ENCODE measurements at places on chromosomes 4 and X.

- no peak for DNase-seq
These were observed 31.4 kb upstream of the JAKMIP1 start for GRCh38 chr4:6231663-6232165.

DNA sequence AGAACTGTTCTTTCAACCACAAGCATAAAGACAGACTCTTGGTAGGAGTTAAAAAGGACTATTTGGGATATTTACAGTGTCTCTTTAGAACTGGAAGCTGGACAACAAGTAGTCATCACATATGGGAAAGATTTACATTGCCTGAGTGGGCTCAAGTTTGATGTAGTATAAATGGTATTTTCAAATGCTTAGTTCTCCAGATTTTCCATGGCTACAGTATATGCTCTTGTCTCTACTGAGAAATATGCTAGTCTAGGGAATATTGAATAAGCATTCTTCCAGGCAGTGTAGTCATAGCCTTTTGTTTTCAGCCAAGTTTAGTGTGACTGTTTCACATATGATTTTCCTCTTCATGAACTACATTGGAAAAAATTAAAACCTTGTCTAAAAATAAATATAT lies 315.6 kb downstream of the ARHGAP24 start:
- DNase-seq: no peak

DNA sequence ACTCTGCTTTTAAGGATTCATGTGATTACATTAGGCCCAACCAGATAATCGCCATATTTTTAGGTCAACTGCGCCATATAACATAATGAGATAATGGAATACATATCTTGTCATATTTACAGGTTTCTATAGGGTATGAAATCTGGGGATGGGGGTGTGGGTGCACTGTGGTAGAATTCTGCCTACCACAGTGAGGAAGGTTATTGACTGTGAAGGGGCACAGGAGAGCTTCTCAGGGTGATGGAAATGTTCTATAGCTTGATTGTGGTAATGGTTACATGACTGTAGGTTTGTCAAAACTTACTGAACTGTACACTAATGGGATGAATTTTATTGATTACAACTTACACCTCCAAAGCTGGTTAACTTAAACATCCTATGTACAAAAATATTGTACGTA lies 15.9 kb downstream of the USP53 start:
- no peak for DNase-seq

GRCh38 chrX:150736475-150736874 lies 43.3 kb downstream of the MTMR1 start:
- no peak for DNase-seq

Measured in NCI-H1436 treated with DMSO at 0.1 percent for 48 hours (cell line).